ENCODE measurements at places on chromosomes 3 and 15.

- DNase-seq: no peak
Measured at GRCh38 chr3:50442945-50443579, 60.4 kb downstream of the CACNA2D2 start.

- no peak for DNase-seq
Measured at GRCh38 chr3:185207931-185208746, 45.7 kb downstream of the EHHADH start.

- no peak for DNase-seq
Measured at GRCh38 chr3:72891053-72891855, 3.4 kb downstream of the GXYLT2 start.

- no peak for DNase-seq
Measured at GRCh38 chr15:94174399-94174802, 57.0 kb upstream of the MCTP2 start.

DNA sequence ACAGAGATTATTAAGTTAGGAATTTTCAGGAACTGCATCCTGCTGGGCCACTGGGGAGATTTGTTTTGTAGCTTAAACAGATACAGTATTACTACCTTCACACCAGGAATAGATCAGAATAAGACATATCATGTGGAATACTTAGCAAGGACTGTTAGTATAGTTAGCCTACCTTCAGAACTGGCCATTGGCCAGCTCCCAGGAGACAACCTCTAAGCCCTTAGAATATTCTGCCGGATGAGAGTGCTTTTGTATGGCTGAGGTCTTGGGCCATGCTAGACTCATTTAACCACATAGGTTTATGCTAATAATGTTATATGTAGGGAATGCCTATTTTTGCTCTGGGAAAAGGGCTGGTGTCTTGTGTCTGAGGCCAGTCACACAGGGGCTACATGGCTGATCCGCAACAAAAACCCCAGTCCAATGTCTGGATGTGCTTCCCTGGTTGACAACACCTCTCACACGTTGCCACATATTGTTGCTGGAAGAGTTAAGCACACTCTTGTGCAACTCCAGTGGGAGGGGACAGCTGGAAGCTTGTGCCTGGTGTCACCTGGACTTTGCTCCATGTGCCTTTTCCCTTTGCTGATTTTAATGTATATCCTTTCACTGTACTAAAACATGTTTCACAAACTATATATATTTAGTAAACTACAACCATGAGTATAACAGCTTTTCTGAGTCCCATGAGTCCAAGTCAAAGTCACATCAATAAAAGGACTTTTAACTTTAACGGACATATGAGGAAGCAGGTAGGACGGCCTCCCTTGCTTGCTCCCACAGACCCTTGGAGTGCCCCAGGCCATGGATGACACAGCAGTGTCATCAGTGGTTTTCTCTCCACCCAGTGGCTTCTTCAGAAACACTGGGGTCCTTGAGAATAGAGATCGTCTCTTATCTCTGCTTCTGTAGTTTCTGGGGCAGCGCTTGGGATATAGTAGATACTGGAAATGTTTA, 118.0 kb upstream of the C3orf80 start:
- DNase-seq: no peak

GRCh38 chr3:48588230-48588629, 6.9 kb downstream of the COL7A1 start:
- DNase-seq: no peak

- DNase-seq: no peak
Measured at GRCh38 chr3:126618021-126618420, 36.9 kb downstream of the TXNRD3 start.

DNA sequence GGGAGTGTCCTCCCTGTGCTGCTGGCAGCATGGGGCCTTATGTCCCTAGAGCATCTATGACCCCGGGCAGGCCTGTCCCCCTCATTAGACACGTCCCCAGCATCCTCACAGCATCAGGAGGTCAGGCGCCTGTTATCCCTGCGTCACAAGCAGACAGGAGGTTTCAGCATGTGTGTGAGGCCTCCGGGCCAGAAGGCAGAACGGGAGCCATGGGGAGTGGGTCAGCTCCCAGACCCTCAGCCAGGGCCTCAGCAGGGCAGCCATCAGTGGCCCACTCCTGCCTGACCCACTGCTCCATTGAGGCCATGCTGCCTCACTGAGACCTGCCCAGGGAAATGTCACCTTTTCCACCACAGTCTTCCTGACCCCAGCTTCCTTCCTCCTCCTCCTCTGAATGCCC, 71.6 kb downstream of the DNAJB8 start:
- DNase-seq: no peak

DNA sequence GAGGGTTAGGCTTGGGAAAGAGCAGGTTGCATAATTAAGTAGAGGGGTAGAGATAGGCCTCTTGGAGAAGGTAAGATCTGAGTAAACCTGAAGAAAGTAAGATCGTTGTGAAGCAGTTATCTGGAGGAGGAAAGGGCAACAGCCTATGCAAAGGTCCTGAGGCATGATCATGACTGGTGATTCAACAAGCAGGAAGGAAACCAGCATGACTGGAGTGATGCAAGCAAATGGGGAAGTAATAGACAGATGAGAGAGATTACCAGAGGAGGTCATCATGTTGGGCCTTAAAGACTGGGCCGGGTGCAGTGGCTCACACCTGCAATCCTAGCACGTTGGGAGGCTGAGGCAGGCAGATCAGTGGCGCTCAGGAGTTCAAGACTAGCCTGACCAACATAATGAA, 360.2 kb downstream of the EPHB1 start:
- no peak for DNase-seq

DNA sequence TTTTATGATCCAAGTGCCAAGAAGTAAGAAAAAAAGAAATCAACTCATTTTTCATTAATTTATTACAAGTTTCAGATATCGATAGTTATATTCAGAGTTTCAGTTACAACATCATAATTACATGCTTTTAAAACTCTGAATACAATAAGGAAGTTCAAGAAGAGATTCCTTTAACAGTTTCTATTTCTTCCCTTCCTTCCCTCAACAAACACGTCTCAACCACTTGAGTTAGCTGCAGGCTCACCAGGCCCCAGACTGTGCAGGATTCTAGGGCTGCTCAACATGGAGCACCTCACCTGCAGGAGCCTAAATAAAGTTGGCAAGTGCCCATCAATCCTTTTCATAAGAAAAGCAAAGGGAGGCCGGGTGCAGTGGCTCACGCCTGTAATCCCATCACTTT, 79.2 kb upstream of the FNDC3B start:
- no peak for DNase-seq

GRCh38 chr3:42734263-42734860, 31.8 kb upstream of the HHATL start:
- no peak for DNase-seq

DNA sequence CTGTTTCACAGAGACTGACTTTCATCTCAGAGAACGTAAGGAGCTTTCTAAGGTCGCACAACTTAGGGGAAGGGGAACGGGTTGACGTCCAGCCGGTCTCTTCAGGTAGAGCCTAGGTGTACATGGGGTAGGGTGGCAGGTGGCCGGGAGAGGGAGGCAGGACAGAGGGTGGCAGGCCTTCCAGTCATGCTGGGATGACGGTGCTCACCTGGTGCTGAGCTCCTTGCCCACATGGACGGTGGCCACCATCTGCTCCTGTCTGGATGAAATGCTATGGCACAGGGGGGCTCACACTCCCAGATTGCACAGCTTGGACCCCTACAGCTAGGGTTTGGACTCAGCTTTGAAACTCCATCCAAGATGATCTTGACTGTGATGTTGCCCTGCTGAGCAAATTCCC, 144.5 kb downstream of the ATP10A start:
- no peak for DNase-seq

All from NCI-H2081 treated with DMSO at 0.1 percent for 48 hours (cell line).